ENCODE measurements at places on chromosomes 7 and 10. TPM values are rescaled to one million over a fixed set of nuclear protein-coding genes. Genes with fewer than 3 reads are reported as not detected.

Gene LRRTM3
- total RNA-seq = 0.62 TPM

Gene MMD2
- total RNA-seq = not detected

GRCh38 chr10:51619365-51619764 lies 80.0 kb downstream of the CSTF2T start:
- no peak for DNase-seq

GRCh38 chr7:80977751-80978150 lies 58.9 kb upstream of the SEMA3C start:
- no peak for DNase-seq

DNA sequence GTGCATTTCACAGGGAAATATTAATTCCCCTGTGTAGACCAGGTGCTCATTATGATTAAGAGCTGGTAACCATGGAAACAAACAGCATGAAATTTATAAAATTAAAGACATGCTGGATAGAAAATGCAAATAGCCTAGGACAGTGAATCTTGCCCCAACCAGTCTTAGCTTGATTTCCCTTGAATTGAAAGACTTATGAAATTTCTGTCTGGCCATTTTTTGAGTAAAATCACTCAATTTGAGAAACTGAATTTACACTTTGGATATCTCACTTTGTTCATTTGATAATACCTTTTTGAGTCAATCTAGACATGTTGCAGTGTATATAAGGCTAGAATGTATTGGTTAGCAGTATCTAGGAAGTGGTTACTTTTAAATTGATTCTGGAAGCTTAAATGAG lies 4.4 kb upstream of the SMIM30 start:
- DNase-seq = peak; percentile 19

GRCh38 chr10:52986125-52986524 lies 213.5 kb upstream of the MBL2 start:
- no peak for DNase-seq

DNA sequence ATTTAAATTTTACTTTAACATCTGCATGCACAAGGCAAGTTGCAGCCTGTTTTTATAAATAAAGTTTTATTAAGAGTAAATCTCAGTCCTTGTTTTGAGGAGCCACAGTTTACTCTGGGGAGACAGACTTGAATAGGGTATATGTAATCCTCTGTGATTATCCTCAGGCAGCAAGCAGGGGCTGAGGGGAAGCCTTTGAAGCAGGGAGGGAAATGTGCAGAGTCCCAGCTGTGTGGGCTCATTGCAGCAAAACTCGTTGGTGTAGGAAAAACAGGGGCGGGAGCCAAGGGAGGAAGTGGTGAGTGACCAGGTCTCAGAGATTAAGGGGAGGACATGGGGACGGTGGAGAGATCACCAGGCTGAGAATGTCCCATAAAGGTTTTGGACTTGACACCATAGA lies 34.3 kb upstream of the SMC3 start:
- no peak for DNase-seq

DNA sequence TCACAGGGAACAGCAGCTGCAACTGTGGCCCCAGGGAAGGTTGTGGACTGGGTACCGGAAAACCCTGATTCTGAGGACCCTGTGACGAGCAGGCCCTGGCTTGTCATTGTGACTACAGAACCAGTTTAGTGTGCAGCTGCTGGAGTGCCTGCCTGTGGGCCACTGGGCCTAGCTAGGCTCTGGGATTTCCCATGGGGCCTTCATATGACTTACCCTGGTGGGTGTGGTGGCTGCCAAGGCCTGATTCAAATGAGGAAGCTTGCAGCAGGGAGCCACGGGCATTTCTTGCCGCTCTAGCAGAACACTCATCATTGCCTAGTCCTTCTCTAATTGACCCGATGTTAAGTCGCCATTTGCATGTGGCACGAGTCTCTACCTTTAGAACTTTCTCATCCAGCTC lies 14.7 kb upstream of the CAMK2G start:
- DNase-seq = peak; percentile 74

All from tongue (tissue), 3 donors.